ENCODE measurements at places on chromosomes 4 and X.

DNA sequence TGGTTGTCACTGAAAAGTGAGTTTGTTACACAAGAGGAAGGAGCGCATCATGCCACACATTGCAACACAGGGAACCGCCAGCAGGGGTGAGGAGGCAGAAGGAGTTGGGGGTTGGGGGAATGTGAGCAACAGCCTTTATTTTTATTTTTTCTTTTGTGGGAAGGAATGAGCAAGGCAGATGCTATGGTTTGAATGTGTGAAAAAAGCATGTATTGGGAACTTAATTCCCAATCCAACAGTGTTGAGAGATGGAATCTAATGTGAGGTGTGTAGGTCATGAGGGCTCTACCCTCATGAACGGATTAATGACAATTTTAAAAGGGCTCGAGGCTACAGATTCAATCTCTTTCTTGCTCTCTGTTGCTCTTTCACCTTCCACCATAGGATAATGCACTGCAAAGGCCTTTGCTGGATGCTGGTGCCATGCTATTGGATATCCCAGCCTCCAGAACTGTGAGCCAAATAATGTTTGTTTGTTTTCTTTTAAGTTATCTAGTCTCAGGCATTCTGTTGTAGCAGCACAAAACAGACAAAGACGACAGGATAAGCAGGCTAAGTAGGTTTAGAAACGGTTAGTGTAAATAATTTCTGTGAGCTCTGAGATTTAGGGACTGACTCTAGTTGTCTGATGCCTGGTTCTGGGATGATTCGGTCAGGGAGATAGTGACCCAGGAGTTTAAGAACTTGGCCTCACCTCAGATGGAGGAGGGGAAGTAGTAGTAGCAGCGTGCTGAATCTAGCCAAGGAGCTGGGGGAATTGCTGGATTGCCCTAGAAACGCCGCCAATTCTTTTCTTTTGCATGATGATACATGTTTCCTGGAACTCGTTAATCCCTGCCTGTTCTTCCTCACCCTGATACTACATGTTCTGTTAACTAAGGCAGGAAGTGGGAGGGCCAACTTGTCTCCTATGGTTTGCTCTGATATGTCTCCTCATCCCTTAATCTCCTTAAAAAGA is 156.6 kb upstream of the CTSO start:
- DNase-seq: no peak

DNA sequence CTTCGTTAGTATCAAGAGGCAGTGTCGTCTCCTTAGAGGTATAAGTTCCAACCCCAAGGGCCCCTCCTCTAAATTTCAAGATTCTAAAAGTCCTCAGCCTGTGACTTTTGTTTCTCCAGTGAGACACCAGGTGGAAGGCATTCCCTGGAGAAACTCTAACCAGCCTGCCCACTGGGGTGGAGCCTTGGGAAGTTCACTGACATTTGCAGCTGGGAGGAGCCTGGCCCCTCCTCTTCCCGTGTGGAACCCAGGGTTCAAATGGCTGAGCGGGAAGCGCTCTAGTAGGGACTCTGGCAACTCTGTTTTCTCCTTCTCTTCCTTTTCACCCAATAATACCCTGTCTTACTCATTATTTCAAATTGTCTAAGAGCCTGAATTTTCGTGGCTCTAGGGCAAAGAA is 325.0 kb downstream of the TLL1 start:
- DNase-seq: no peak

GRCh38 chr4:152784490-152785350 is 5.0 kb downstream of the ARFIP1 start:
- peak; percentile 5 for DNase-seq

GRCh38 chr4:4439782-4440181 is 52.9 kb downstream of the NSG1 start:
- no peak for DNase-seq

DNA sequence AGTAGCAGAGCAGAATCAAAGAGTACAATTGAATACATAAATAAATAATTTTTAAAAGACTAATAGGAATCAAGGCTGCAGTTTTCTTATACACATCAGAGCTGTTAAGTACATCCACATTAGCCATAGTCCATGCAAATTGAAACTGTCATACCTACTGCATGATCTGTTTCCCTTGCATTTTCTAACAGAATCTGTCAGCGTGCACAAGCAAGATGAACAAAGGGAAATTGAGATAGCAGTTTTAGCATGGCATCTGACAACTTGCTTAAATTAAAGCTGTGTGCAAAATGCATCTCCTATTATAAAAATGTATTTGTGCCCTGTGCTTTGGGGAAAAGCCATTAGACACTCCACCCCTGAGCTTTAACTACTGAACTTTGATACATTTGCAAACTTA is 703.5 kb upstream of the GRID2 start:
- no peak for DNase-seq

- no peak for DNase-seq
These were observed 35.1 kb downstream of the GEMIN8 start for GRCh38 chrX:13994536-13995080.

- DNase-seq: no peak
These were observed 90.0 kb downstream of the COX7B2 start for GRCh38 chr4:46819095-46819494.

DNA sequence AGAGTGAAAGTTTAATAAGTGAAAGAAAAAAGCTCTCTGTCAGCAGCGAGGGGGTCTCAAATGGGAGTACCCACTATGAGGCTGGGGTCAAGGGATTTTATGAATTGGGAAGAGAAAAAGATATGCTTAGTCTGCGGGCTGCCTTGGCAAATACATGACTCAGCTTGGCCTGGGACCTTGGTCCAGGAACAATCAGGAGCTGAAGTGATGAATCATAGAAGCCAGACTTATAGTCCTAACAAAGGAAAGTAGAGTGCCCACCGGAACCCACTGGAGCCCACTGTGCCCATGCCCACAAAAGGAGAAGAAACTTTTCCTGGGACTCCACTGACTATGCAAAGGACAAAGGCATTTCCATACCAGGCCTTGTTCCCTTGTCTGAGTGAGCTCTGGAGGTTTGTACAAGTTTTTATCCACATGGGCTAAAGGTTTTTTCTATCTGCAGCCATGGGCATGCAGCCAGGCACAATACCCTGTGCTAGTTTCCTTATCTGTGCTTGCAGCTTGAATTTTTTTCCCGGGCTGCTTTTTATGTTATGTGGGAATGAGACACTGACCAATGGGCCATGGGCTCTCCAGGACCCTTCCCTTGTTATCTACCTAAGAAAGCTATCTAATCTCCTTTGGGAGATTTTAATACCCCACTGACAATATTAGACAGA is 201.7 kb downstream of the FAM133A start:
- DNase-seq: no peak

DNA sequence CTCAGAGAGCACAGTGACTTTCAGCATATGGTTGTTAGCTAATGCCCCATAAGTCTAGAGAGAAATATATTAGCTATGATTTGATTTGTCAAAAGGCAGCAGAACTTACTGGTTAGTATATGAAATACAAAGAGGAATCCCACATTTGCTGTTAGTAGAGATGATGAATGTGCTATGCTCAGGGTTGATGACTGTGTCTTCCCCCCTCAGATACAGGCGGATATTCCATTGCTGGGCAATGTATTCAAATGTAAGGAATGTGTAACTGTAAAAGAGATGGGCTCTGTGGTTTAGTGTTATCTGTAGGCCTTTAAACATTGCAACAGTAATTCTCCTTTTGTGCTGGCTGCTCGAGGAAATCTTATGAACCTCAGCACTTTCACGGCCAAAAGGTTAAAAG is 528.9 kb upstream of the ARX start:
- DNase-seq: no peak

GRCh38 chr4:45596379-45597101 is 527.3 kb downstream of the GABRG1 start:
- DNase-seq: no peak

- DNase-seq: no peak
These were observed 19.4 kb downstream of the NKX6-1 start for GRCh38 chr4:84479663-84480062.

DNA sequence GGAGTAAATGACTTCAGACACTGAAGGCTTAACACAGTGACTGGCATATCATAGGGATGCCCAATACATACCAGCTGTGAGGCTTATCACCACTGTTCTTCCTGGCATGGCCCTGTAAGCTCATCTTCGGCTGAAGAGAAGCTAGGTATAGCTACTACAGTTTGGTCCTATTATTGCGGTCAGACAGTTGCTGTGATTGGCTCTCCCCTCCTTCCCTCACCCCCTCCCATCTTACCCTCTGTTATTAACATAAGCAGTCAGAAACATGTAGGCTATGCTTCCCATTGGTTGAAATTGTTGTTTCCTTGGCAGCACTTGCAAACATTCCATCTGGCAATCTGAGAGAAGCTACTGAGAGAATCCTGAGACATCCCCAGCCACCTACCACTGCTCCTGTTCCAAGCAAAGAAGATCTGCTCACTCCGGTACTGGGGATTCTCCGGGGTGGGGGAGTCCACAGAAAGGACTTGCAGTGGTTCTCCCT is at the start of gene AKAP14:
Gene AKAP14, plus strand, starts transcription at position 51 of the 484 bp plus-strand sequence. CDS start 7,331 bp downstream, outside the sequence.
- peak; percentile 17 for DNase-seq

- DNase-seq: no peak
These were observed 40.5 kb upstream of the SLC2A9 start for GRCh38 chr4:10061650-10062415.

- no peak for DNase-seq
These were observed 1240.7 kb downstream of the C4orf33 start for GRCh38 chr4:130336585-130337217.

- DNase-seq: no peak
These were observed 5.6 kb upstream of the NEIL3 start for GRCh38 chr4:177304094-177304493.

DNA sequence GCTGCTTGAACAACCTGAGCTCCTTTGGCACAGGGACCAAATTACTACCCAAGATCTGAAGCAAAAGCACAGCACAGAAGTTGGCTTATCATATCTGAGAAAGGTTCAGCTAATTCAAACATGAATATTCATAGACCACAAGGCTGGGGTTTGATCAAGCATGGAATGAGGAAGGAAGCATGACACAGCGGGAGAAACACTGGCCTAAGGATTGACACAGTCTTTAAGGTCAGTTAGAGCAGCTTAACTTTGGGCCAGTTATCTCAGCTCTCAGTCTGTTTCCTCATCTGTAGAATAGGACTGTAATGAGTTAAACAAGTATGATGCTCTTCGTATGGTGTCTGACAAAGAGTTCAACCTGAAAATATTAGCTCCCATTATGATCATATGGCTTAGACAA is 88.5 kb upstream of the CBR4 start:
- no peak for DNase-seq

- no peak for DNase-seq
These were observed 230.8 kb downstream of the INPP4B start for GRCh38 chr4:142615324-142615665.

- peak; percentile 81 for DNase-seq
These were observed 30.4 kb downstream of the CFAP299 start for GRCh38 chr4:80365928-80366327.

DNA sequence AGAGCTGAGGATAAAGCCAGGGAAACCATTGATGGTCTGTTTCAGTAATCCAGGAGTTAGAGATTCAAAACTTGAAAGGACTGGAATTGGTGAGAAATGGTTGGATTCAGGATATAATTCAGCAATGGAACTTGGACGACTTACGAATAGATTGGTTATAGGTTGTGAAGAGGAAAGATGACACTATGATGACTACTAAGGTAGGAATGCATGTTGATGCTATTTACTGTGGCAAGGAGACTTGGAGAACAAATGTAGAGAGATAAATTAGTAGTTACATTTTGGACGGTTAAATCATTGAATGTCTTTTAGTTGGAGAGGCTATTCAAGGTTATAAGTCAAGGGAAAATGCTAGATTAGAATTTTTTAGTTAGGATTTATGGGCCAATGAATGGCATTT is 365.4 kb upstream of the TECRL start:
- DNase-seq: no peak

DNA sequence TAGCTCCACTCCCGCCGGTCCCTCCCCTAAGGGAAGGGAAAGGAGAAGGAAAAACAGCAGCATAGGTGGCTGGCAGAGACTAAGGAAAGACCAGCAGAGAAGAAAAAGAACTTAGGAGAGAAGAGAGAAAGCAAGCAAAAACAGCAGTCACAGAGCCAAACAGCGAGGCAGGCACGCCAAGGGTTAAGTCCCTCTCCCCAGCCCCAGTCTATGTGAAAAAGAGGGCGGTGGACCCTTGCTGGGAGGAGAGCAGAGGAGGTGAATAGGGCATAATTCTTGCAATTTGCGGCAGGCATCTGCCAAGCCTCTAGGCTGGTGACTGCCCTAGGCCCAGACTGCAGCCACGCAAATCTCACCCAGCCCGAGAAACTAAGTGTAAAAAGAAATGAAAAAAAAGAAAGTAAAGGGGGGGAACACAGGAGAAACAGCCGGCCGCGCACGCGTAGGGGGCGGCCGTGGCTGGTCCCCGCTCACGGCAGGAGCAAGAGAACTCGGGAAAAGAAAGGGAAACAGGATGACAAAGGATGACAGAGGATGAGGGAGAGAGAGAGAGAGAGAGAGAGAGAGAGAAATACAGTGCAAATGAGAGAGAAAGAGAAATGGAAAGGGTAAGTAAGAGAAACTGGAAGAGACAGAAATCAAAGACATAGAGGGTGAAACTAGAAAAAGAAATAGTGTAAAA is 48.6 kb downstream of the MAGEA9 start:
- DNase-seq: peak; percentile 44

DNA sequence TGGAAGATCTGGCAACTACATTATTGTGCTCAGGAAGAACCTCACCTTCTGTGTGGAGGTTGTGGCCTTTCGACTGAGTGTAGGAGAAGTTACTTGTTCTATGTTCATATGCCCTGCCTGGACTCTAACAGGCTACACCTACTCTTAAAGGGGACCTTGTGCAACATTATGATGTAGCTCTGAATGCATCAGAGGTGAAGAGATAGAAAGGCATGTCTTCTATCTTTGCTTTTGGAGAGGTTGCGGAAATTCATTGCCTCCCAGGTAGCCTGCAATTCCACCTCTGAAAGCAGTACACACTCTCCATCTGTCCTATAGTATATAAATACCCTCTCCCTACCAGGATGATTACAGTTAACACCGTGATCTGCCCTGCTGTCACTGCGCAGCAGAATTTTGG is 7.1 kb upstream of the SLAIN2 start:
- no peak for DNase-seq

DNA sequence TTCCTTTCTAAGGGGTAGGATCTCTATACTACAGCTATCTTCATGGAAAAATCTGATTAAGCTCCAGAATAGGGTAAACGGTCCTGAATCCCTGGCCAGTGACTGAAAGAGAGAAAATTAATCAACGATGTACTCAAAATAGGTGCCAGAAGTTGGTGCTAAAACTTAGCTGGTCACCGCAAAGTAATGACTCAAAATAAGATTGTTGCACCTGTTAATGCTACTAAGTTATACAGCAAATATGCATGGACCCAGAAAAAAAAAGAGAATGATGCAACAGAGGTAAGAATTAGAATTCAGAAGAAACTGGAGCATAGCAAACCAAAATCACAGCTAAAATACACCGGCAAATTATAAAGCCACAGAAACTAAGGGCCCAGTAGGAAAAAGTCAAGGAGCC is 239.7 kb upstream of the FAM241A start:
- no peak for DNase-seq

- no peak for DNase-seq
These were observed 29.8 kb downstream of the PAGE2 start for GRCh38 chrX:55118574-55118973.

All from NCI-H1417 (cell line).